Erythroblast (primary cell): ENCODE measurements at places on chromosomes 3 and 15.

- peak; percentile 67 for DNase-seq
Measured at GRCh38 chr3:79019137-79019923, 748.5 kb downstream of the ROBO1 start.

DNA sequence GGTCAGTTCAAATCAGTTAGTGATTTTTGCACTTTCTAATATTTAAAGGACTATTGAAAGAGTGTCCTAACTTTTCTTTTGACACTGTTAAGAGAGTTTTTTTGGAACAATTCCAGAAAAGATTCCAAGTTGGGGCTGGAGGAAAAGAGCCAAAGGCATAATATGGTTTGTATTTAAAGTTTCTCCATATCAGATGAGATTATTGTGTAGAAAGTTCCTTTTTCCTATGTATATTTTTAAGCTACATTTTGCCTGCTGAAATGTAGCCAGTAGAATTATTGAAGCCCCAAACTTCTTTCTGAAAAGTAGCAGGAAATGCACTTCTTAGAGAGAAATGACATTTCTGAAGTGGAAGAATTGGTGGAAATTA is 136.5 kb upstream of the TSC22D2 start:
- no peak for DNase-seq

GRCh38 chr3:170511371-170511770 is 74.5 kb downstream of the SLC7A14 start:
- no peak for DNase-seq

DNA sequence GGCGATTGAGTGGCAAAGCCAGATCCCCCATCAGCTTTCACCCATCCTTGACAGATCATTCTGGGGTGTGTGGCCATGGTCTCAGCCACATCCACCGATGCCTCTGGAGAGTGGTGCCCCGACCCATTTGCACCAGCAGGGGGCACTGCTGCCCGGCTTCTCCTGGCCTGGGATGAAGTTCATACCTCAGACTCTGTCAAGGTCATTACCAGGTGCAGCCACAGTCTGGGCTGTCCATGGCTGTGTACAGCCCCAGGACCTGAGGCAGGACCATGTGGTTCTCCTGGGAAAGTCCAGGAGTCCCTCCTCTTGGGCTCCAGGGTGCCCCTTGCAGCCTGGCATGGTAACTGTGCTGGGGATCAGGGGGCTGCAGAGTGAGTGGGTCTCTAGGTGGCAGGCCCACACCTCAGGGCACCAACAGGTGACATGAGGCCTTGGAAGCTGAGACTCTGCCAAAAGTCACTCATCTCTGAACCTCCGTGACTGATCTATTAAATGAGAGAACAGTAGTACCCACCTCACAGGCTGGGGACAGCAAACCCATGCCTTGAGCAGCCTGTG is 67.2 kb downstream of the CACNA2D2 start:
- peak; percentile 82 for DNase-seq

GRCh38 chr15:37037850-37038715 is 62.3 kb downstream of the MEIS2 start:
- no peak for DNase-seq

- no peak for DNase-seq
Measured at GRCh38 chr3:147575391-147575790, 166.2 kb downstream of the ZIC1 start.
